ENCODE measurements at places on chromosomes 16 and 17.

DNA sequence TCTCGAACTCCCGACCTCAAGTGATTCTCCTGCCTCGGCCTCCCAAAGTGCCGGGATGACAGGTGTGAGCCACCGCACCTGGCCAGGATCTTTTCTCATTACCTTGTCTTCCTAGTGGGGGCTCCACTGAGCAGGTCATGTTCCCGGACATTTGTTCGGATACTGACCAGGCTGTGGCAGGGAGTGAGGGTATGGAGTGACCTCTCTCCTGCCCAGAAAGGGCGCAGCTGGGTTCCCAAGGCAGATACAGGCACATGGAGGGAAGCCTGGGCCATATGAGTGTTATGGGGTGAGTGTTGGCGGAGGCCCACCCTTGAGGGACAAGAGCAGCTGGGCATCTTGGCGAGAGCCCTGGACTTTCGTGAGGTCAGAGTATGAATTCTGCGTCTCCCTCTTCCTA is 5.5 kb downstream of the SERPINF1 start:
- no peak for DNase-seq

GRCh38 chr17:62703776-62704380 is 76.4 kb downstream of the MRC2 start:
- DNase-seq = peak; percentile 52

DNA sequence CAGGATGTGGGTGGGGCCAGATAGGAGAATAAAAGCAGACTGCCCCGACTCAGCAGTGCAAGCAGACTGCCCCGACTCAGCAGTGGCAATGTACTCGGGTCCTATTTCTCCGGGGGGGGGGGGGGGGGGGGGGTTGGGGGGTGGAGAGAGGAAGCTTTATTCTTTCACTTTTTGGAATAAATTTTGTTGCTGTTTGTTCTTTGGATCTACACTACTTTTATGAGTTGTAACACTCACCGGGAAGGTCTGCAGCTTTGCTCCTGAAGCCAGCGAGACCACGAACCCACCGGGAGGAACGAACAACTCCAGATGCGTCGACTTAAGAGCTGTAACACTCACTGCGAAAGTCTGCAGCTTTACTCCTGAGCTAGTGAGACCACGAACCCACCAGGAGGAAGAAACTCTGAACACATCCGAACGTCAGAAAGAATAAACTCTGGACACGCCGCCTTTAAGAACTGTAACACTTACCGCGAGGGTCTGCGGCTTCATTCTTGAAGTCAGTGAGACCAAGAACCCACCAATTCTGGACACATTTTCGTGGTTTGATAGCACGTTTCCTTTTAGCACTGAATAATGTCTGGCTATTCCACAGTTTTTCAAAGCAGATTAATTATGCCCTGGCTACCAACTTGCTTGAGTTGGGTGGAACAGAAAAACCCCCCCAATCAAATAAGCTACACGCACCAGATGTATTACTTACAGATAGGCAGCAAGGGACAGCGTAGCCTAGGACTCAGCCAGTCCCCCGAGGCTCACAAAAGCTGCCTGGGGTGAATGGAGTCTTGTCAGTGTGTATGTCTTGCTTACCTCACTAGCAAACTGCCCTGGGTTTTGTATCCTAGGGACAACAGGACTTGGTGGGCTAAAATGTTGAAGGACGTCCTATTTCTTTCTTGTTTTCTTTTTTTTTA is 11.9 kb downstream of the FZD2 start:
- DNase-seq = no peak

DNA sequence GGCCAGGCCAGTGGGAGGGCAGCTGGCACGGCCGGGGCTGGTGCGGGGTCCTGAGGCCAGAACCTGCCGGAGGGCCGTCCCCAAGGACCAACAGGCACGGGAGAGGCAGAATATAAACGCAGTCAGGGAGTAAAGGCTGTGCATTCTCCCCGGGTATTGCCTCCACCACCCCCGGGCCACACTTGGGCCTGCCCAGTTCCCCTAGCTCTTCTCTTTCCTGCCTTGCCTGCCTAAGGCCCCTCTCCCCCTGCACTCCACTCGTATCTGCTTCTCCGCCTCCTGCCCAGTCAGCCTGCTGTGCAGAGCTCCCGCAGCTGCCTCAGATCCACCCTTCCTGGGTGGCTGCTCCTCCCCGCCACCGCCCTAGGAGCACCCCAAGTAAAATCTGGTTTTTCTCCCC is 5.0 kb upstream of the RPH3AL start:
- DNase-seq = no peak

GRCh38 chr17:37470181-37470580 is 19.5 kb upstream of the DUSP14 start:
- DNase-seq = no peak

DNA sequence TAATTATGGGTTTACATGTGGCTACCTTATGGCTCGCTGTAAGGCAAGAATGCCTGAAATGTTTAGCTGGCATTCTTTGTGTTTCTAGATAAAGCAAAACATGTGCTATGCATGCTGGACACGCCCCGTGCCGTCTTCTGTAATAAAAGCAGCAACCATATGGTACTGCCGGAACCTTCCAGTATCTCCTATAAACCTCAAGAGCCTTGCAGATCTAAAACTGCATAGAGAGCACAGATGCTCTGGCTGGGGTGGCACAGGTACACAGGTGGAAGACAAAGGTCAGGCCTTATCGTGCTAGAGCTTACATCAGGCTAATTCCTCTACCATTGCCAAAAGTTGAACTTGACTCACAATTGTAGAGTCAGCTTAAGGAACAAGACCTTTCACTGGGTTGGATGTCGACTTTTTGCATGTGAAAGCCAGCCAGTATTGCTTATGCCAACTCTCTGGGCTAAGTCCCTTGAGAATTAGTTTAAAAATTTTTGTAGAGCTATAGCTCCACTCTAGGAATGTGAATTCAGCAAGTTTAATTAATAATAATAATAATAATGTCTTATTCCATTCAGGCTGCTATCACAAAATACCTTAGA is 187.4 kb upstream of the CACNG5 start:
- no peak for DNase-seq

Data from iris pigment epithelial cell (primary cell).